NCI-H2081 treated with DMSO at 0.1 percent for 48 hours (cell line): ENCODE measurements at places on chromosomes 7 and 10.

DNA sequence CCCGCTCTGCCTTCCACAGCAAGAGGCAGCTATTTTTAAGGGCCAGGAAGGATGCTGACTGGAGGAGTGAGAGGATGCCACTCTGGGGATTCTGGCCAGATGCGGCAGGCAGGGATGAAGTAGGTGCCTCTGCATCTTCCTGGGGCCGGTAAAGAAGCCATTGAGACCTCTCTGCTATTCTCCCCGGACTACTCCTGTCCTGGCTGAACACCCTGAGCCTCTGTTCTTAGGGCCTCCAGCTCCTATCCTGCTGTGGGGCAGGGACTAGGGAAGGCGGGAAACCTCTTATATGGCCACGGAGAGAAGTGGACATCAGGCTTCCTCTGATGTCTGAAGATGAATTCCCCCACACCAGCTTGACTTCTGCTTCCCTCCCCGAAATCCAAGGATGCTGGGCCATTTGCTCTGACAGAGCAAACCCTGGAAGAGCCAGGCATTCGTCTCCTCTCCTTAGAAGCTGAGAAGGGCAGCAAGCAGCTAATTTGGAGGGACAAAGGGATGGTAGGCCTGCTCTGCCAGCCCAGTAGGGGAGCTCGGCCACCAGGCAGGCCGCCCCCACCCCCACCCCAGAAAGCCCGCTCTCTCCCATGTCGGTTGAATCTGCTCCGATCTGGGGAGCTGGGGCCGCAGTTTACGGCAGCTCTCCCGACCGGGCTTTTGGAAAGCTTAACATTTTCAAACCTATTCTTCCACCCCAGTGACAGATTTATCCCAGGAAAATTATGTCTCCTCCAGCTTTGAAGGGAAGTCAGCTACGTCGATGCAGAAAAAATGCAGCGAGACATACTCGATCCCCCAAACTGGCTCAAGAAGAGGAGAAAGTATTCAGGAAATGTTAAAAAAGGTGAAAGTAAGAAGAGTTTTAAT, 2.8 kb downstream of the FGF8 start:
- DNase-seq = no peak

- DNase-seq = no peak
These were observed 174.2 kb upstream of the INHBA start for GRCh38 chr7:41877118-41877517.

GRCh38 chr10:105605918-105606317, 964.8 kb downstream of the SORCS3 start:
- DNase-seq = no peak

GRCh38 chr7:155567646-155568332, 21.4 kb upstream of the CNPY1 start:
- no peak for DNase-seq

- no peak for DNase-seq
These were observed 89.2 kb upstream of the PFKP start for GRCh38 chr10:2978111-2978510.

GRCh38 chr10:7260912-7261311, 149.9 kb downstream of the SFMBT2 start:
- DNase-seq = no peak

- no peak for DNase-seq
These were observed 66.2 kb downstream of the COL13A1 start for GRCh38 chr10:69867699-69868558.

DNA sequence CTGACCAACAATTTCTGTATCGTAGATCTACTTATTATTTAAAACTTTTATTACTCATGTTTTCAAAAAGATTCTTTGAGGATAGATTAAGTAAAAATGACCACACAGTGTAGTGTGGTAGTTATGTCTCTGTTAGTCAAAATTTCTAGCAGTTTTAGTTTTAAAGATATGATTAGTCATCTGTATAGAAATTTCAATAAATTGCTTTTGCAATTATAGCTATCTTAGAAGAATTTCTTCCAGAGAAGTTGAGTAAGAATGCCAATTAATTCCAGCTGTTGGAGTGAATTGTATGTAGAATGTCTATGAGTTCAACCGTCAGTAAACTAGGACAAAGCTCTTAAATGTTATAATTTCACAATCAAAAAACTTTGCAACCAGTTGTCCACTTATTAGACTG, 229.7 kb downstream of the CDK14 start:
- DNase-seq = no peak

GRCh38 chr7:132438926-132439325, 137.3 kb downstream of the PLXNA4 start:
- no peak for DNase-seq

GRCh38 chr7:35254496-35255442, 869 bp upstream of the TBX20 start:
- DNase-seq = no peak

- no peak for DNase-seq
These were observed 38.6 kb upstream of the NCAPG2 start for GRCh38 chr7:158743219-158743618.

DNA sequence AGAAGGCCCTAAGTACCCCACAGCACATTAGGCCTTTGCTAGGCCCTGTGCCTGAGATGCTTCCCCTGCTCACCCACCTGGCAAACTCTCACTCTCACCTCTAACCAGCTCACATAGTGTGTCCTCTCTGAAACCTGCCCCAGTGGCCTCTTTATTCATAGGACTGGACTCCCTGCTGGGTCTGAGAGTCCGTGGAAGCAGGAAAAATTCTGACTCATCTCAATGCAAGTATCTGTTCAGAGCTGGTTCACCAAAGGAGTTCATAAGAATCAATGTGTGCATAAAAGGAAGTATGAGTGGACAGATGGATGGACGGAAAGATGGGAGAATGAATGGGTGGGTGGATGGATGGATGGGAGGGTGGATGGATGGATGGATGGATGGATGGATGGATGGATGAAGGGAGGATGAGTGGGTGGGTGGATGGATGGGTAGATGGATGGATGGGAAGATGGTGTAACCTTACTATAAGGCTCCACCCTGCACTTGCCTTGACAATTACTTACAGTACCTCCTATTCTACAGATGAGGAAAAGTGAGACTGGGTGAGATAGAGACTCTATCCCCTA, 111.2 kb upstream of the ZMIZ1 start:
- no peak for DNase-seq

- no peak for DNase-seq
These were observed 391.0 kb downstream of the GFRA1 start for GRCh38 chr10:115882021-115882420.

GRCh38 chr10:32141018-32141807, 85.0 kb upstream of the KIF5B start:
- no peak for DNase-seq

DNA sequence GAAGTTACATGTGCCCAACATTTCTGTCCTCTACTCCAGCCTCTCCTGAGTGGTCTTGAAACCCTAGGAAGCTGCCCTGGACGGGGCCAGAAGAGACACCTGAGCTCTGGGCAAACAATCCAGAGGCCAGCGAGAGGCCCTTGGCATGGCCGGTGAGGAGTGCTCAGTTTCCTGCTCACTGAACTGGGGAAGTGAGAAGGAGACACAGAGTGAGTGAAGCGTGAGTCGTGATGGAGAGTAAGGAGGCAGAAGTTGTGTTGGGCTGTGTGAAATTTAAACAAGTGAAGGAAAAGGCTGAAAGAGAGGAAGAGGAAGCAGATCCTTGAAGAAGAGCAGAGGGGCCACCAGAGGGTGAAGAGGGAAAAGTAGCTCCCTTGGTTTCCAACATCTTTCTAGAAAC, 73.2 kb downstream of the WNT2 start:
- no peak for DNase-seq

GRCh38 chr10:116712519-116712918, 29.8 kb downstream of the HSPA12A start:
- no peak for DNase-seq

DNA sequence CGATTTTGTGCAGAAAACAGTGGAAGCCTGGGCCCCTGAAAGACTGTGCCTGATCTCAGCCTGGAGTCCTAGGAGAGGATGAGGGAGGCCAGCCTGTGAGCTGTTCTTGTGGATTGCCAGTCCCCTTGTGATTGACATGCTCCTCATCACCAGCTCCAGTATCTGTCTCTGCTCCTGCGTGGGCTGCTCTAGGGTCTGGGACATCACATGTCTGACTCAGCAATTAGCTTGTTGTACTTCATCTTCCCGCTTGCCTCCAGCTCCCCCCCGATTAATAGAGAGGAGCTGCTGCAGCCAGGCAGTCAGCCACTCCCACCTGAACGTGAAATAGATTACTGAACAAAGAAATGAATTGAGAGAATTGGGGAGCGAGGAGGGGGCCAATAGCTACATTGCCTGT, 99.6 kb upstream of the TBX20 start:
- no peak for DNase-seq

GRCh38 chr10:72056932-72057751, 31.2 kb downstream of the SPOCK2 start:
- no peak for DNase-seq

DNA sequence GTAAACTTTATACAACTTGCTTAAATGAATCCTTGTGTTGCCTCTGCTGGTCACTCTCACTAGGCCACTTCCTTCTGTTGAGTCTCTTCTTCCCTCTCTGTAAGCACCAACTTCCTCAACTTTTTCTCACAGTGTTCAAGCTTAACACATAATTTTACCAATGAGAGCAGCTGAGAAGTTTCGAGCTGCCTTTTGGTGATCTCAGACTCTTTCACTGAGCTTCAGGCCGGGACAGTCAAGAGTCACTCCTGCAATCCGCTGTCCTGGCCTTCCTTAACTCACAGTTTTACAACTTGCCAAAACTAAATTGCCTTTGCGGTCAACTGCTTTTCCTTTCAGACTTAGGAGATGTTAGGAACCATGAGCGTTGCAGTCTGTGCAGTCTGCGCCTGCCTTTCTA, 47.4 kb downstream of the PRPF18 start:
- no peak for DNase-seq

- DNase-seq = no peak
These were observed 47.2 kb downstream of the ANKIB1 start for GRCh38 chr7:92292981-92293380.

- DNase-seq = no peak
These were observed 11.4 kb downstream of the BUB3 start for GRCh38 chr10:123165445-123166072.

DNA sequence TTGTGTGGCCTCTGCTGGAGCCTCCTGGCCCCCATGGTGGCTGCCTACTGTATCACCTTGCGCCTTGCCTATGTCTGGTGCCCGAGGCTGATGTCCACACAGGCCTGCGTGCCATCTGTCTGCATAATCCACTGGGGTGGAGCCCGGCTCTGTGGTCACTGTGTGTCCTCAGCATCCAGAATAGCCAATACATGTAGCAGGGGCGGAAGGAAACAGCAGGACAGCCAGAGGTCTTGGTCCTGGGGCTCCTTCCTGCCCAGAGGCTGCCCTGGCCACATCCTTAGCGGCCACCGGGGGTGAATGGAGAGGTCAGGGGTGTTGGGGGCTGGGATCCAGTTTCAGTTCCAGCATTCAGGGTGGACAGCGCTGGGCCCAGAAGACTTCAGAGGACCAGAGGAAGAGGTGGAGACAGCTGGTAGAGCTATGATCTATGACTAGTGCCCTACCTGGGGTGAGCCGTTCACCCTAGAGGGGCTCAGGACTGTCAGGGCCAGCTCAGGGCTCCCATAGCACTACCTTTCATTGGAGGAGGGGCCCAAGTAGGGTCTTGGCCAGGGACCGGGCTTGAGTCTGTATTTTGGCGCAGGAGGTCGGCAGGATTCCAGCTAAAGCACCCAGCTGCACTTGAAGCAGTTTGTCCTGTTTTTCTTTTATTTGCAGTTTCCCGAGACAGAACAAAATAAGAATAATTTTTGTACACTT, 15.9 kb downstream of the YKT6 start:
- no peak for DNase-seq

DNA sequence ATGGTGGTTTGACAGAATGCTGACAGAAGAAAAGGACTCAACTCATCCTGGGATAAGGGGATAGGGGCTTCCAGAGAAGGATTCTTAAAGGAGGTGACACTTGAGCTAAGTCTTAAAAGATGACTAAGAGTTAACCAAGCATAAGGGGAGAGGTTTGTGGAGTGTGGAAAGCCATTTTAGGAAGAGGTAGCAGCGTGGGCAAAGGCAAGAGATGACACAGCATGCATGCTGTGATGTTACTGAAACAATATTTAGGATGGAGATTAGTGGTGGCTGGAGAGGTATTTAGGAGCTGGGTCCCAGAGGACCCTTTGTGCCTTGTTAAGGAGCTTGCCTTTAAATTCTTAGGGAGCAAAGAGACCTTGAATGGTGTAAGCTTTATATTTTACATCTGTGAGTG, 65.1 kb downstream of the SPAG6 start:
- DNase-seq = no peak

- DNase-seq = no peak
These were observed 230.3 kb upstream of the PRSS58 start for GRCh38 chr7:142488036-142488633.

- DNase-seq = no peak
These were observed 430.7 kb downstream of the DPP6 start for GRCh38 chr7:154482863-154483262.

DNA sequence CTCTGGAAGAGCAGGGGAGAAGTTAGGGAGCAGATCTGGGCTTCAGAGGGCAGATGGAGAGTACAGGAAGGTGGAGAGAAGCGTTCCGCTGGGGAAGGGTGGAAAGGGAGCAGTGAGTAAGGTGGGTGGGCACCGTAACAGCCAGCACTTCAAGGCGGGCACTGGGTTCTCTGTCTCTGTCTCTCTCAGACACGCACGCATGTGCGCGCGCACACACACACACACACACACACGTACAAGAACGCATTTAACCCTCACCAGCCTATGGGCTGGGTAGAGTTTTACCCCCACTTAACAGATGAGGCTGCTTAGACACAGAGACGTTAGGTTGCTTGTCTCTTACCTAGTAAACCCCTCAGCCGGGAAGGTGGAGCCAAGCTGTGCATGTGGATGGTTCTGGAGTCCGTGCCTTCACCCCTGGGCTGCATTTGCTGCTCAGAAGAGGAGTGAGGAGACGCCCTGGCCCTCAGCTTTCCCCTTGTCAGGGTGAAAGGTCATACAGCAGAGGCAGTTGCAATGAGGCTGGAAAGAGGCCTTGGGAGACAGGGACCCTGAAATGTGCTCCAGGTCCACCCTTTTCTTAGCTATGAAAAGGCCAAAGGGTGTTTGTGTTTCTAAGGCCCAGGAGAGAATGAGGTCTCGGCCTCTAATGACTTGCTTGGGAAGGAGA, 16.0 kb downstream of the ADCYAP1R1 start:
- DNase-seq = no peak

DNA sequence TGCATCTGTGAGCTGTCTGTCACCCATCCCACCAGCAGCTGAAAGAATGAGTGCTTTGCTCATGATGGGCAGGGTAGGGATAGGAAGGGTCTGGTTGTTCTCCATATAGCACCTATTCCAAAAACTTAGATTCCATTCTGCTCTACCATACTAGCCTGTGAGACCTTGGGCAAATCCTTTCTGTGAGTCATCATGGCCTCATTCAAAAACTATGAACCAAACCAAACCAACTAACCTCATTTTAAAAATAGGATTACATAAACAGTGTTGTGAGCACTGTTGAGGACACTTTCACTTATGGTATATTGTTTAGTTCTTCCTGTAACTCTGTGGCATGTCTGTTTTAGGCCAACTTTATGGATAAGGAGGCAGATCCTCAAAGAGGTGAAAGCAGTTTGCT, 30.9 kb upstream of the STEAP4 start:
- DNase-seq = no peak

GRCh38 chr7:133167300-133167699, 85.4 kb upstream of the CHCHD3 start:
- DNase-seq = no peak

GRCh38 chr7:99128076-99128950, 15.6 kb downstream of the SMURF1 start:
- DNase-seq = peak; percentile 83

GRCh38 chr7:41567731-41568114, 135.2 kb downstream of the INHBA start:
- DNase-seq = no peak

- DNase-seq = no peak
These were observed 17.5 kb downstream of the HYCC1 start for GRCh38 chr7:22996470-22996869.
